ENCODE measurements at places on chromosomes 1 and 21.
A peak's percentile ranks its signal among the peaks of the same experiment; 100 is the strongest.

DNA sequence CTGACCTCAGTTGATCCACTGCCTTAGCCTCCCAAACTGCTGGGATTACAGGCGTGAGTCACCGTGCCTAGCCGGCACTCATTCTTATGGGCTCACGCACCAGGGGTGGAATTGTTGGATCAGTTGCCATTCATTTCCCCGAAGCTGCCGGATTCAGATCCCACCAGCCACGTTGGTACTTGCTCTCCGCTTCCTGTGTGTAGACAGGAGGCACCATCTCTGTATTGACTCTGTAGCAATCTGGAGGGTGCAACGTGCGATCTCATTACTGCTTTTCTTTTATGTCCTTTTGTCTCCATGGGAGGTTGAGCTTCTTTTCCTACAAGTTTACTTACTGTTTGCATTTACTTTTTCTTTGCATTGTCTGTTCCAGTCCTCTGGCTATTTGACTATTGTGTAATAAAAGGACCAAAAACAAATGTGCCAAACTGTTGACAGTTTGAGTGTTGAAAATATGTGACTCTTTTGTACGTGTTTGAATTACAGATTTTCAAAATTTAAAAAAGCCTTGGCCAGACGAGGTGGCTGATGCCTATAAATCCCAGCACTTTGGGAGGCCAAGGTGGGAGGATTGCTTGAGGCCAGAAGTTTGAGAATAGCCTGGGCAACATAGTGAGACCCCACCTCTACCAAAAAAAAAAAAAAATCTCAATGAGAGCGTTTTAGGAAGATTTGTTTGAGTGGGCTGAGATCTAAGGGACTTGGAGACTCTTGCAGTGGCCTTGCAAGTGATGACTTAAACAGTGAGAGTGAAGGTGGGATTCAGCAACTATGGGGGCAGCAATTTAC, 39.1 kb downstream of the SPSB1 start:
- no peak for DNase-seq

DNA sequence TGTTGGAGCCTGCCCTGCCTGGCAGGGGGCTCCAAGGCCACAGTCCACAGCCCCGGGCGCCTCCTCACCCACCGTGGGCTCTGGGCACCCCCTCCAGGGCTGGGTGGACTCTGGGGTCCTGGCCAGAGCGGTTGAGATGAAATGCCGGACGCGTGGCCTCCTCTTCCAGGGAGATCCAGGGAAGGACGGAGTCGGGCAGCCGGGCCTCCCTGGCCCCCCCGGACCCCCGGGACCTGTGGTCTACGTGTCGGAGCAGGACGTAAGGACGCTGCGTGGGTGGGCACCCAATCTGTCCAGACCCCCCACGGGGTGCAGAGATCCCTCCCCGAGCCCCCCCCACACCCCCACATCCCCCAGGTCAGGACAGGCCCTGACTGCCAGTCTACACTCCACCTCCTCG, 51.2 kb downstream of the SLC19A1 start:
- no peak for DNase-seq

- no peak for DNase-seq
These were observed 68.7 kb downstream of the DEGS1 start for GRCh38 chr1:224251741-224252146.

DNA sequence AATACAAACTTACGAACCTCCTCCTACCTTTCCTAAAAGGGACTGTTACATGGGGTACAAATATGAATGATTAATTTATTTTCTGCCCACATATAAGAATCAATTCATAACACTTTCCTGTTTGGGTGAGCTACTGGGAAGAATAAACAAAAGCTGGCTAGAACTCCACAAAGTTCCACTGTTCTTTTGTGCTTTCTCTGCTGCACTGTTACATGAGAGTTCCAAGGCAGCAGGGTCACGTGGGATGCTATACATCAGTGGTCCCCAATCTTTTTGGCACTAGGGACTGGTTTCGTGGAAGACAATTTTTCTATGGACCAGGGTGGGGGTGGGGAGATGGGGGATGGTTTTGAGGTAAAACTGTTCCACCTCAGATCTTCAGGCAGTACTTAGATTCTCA, 2.2 kb upstream of the ANGPTL7 start:
- DNase-seq: no peak

- peak; percentile 6 for DNase-seq
These were observed 23.3 kb downstream of the CNIH4 start for GRCh38 chr1:224380003-224380402.

- no peak for DNase-seq
These were observed 30.8 kb downstream of the GORAB start for GRCh38 chr1:170562646-170563338.

- no peak for DNase-seq
These were observed 11.7 kb upstream of the S100A11 start for GRCh38 chr1:152048416-152049009.

GRCh38 chr1:227451954-227452353, 111.4 kb upstream of the ZNF678 start:
- DNase-seq: no peak

DNA sequence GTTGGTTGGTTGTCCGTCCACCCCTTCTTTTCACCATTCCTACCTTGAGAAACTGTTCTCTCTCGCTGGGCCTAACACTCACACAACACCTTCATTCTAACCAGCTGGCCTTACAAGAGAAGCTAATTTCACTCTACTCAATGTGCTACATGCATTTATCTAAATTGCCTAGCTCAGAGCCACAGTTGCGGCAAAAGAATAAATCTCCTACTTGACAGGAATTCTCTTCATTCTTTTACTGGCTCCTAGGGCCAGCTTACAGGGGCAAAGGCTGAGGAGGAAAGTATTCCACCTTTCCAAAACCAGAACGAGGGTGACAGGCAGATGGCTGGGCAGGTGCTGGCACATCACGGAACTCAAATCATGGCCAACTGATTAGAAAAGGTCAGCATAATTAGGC, 6.5 kb downstream of the F3 start:
- no peak for DNase-seq

- DNase-seq: no peak
These were observed 12.8 kb downstream of the LRP8 start for GRCh38 chr1:53315046-53315445.

DNA sequence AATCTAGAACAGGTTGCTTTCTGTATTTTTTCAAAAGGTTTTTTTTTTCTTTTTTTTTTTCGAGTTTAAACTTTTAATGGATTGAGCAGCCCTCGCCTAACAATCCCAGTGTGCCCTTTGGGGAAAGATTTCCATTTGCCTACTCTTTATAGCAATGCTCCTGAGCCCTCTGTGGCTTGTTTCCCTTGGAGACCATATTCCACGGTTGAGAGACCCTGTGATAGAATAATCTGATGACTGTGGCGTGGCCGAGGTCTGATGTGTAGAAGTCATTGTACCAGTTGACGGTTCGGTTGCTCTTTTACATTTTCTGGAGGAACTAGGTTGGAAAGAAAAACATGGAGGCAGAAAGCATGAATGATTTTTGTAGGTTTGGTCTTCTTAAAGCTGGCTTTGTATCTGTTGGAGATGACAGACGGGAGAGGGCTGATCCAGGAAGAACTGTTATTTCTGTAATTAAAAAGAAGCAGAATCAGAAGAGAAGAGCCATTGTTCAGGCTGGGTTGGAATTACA, 305.7 kb upstream of the NRIP1 start:
- DNase-seq: no peak

- no peak for DNase-seq
These were observed 2.7 kb upstream of the SLC1A7 start for GRCh38 chr1:53145051-53145600.

DNA sequence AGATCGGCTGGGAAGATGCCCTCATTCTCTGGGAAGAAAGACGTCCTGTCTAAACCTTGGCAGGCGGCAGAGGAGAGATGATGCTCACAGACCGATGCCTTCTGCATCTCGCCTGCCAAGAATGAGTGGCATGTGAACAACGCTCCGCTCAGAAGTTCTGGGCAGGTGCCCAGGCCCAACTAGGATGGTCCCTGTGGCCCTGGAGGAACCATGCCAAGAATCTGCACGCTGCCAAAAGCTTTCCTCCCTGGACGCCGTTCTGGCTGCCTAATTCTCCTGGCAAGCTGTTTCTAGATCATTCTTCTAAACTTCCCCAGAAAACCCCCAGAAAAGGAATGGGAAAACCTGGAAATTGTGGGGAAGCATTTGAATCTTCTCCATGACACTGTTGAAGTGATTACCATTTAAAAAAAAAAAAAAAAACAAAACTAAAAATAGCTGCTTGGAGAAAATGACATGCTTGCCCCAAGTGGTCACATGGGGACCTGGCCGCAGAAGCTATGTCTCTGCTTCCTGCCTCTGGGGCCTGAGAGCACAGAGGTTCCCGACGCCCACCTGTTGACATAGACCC, 440.9 kb downstream of the PRDM2 start:
- no peak for DNase-seq

GRCh38 chr1:89989799-89990198, 5.1 kb upstream of the ZNF326 start:
- no peak for DNase-seq

DNA sequence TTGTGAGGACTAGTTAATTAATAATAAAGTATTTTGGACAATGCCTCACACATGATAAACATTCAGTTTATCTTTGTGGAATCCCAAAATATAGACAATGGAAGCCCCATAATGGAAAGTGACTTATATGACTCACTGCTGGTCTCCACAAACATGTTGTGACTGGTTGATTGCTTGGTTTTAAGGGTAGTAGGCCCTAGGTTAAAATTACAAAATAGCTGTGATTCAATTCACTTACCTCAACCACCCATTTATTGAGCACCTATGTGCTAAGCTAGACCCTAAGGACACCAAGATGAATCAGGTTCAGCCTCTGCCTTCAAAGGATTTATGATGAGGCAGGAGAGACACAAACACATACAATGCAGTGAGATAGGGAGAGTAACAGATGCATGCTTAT, 42.4 kb downstream of the KANK4 start:
- DNase-seq: no peak

GRCh38 chr1:234600418-234601281, 9.3 kb downstream of the IRF2BP2 start:
- no peak for DNase-seq

DNA sequence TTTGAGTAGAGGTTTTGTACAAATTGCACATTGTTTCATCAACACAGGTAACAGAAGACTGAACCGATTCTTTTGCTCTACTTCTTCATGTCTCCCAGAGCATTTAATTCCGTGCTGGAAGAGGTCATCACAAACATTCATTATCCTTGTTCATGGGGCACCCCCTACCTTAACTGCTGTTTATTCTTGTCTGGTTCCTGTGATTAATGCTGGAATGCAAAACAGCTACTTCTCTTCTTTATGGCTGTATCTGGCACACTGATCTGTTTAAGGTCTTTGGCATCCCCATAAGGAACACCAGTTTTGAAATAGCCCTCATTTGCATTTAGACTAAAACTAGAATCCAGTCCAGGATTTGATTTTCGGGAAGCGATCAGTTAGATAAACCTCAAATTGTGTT, 42.2 kb downstream of the NTNG1 start:
- DNase-seq: no peak

DNA sequence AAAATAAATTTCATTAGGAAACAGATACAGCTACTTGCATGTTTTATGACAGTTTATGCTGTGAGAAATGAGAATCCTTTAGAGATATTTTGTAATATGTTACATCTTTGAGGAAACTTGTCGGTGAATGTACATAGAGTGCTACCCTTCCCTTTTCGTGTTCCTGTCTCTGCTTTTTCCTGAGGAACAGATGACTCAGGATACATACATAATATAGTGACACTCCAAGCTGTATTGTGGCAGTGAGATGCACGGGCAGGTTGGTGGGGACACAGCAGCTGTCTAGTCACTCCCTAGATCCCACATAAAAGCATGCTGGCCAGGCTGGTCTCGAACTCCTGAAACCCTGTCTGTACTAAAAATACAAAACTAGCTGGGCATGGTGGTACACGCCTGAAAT, 20.9 kb upstream of the MARK1 start:
- no peak for DNase-seq

- no peak for DNase-seq
These were observed 168.0 kb upstream of the DAB1 start for GRCh38 chr1:57591842-57592241.

DNA sequence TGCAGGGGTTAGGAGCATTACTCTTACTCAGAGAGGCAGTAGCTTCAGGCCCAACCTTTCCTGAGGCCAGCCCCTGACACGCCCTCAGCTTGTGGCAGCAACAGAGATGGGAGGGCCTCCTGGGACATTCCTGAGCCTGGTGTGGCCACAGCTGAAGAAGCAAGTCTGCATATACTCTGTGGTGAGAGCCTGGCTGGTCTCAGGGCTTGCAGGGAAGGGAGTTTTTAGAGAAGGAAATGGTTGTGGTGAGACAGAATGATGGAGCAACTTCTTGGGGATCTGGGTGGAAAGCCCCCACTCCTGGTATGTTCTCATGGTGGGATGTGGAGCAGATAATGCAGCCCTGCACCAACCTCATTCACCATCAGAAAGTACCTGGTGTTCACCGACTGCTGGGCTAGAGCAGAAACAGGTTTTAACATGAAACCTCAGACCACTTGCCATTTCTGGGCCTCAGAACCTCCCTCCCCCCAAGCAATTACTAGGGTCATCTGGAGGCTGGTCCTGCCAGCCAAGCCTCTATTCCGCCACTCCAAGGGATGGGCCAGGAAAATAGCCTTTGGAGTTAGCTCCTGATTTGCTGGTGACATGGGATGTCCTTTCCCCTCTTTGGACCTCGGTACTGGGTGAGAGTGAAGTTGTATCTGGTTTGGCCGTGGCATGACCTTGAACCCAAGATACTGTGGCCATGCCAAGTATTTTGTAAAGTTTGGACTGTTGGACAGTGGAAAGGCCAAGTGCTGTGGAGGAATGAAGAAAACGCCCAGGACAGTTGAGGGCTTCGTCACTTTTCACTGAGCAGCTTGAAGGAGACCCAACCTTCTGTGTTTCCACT, 28.1 kb upstream of the RNF19B start:
- no peak for DNase-seq

DNA sequence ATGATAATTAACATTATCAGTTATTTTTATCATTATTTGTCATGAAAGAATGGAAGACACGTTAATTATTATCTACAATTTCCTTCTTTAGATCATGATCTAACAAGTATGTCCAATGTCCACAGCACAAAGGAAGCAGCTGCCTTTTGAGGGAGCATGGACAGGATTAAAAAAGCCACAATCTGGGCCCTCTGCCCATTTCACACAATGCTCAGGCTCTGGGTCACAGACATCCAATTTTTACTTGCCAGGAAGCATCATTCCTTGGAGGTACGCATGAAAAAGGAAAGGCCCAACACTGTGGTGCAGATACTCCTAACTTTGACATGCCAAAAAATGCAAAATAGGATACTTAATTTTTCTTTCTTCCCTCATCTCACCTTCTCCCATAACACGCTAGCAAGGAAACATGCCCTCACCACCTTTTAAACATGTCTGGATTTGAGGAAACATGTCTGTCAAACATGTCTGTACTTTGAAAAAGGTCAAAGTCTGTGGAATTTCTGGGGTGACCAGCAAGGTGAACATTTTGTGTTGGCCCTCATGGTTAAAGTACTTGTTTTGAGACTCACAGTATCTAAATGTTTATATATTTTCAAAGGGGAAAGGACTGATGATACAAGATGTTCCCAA, 40.0 kb downstream of the GADD45A start:
- no peak for DNase-seq

DNA sequence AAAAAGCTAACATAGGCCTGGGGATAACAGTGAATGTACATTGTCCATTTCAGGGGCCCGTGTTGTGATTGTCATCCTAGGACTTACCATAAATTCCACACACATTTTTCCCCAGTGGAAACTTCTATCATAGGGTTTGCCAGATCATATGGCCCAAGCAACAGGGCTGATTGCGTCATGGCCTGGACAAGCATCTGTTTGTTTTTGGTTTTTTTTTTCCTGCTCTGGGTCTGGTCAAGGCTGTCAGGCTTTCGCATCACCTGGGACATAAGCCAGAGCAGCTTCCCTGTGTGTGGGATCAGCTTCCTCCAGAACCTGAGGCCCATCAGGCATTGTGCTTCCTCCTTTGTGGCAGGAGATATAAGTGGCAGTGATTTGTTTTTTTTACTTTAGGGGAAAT, 598.5 kb upstream of the USP24 start:
- DNase-seq: no peak

All from stimulated activated CD4-positive, alpha-beta T cell treated with anti-CD3 and anti-CD28 coated beads, Interleukin-1b, Interleukin-23, amount 100 ng/mL, for 1 hour (primary cell).